ENCODE measurements at places on chromosomes 3 and 15.

GRCh38 chr3:129627350-129628168 is 21.1 kb upstream of the PLXND1 start:
- peak; percentile 77 for DNase-seq

DNA sequence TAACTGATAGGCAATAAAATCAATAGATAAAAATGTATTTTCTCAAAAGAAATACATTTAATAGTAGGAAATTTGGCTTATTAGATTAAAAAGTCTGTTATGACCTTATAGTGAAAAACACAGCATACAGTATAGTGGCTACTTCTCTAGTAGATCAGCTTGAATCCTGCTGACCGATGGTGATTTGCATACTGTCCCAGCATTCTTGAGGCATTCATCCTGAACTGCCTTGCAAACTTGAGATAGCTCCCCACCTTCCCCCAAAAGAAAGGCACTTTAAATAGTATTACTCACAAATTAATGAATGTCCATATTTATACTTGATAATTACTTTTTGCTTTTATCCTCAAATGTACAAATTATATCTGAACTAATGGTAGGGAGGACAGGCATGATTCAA is 6.7 kb downstream of the CHMP2B start:
- no peak for DNase-seq

DNA sequence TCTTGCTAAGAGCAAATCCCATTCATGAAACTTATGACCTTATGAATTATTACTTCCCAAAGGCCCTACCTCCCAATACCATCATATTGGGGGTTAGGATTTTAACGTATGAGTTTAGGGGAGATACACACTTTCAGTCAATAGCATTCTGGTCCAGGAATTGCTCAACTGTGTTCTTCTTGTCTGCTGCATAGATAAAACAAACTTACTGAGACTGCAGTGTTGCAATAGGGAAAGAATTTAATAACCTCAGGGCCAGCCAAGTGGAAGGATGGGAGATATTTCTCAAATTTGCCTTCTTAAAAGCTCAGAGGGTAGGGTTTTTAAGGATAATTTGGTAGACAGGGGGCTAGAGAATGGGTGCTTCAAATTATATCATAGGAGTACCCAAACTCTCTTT is 625.8 kb downstream of the OTOL1 start:
- no peak for DNase-seq

DNA sequence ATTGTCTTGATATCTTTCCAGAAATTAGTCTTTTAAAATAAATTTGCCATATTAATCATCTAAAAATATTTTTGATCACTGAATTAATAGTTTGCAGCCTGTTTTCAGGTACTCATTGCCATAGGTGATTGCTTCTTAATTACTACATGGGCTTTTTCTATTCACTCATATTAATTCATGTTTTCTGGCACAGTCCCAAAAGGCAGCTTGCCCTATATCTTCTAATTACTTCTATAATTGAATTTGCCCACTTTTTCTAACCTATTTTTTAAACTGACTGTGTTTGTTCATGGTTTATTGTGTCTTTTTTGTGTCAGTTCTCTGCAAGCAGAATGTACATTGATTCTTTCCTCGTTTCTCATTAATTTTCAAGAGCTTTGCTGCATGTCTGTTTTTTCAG is 85.7 kb upstream of the SOX2 start:
- no peak for DNase-seq

GRCh38 chr3:146650691-146651442 is 45.7 kb upstream of the PLSCR5 start:
- no peak for DNase-seq

- DNase-seq = no peak
These were observed 38.2 kb upstream of the MCF2L2 start for GRCh38 chr3:183466575-183466974.

GRCh38 chr3:124132813-124133212 is 140.9 kb upstream of the ROPN1 start:
- peak; percentile 34 for DNase-seq

GRCh38 chr3:50302095-50303012 is 1.0 kb downstream of the HYAL1 start:
- no peak for DNase-seq

DNA sequence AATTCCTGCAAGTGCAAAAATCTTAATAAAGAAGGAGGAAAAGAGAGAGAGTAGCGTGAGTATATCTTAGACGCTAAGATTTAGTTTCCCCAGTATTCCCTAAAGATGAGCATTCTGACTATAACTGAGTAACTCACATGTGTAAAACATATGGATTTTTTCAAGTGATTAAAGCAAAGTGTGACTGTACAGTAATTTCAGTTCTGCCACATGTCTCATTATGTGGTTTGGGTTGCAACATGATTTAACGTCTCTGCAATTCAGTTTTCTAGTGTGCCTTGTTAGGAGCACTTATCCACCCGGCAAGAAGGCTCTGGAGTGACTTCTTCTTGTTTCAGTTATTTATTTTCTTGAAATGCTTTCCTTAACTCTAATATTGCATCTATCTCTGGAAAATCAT is 514.1 kb downstream of the ROBO1 start:
- peak; percentile 75 for DNase-seq

GRCh38 chr3:57127891-57128518 is 37.1 kb downstream of the IL17RD start:
- DNase-seq = peak; percentile 88

DNA sequence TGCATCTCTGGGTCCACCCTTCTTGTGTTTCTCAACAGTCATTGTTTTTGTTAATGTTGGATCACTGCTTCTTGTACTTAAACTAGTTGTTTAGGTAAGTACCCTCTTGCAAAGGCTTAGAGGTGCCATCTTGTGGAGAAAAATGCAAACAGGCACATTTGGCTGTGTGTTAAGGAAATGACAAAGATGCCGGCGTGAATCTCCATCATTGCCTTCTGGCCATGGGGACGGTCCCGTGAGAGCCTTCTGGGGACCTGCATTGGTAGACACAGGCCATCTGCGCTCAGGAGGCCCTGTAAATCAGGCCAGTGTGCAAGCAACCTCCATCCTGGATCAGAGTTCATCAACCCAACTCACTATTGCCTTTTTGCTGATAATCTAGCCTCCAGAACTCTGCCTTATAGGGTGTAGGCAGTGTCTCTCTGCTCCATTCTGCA is 158.6 kb upstream of the NR2E3 start:
- DNase-seq = peak; percentile 73

GRCh38 chr3:133644768-133645167 is 17.0 kb downstream of the TOPBP1 start:
- peak; percentile 87 for DNase-seq

GRCh38 chr3:71305231-71306206 is 278.0 kb downstream of the FOXP1 start:
- peak; percentile 48 for DNase-seq

DNA sequence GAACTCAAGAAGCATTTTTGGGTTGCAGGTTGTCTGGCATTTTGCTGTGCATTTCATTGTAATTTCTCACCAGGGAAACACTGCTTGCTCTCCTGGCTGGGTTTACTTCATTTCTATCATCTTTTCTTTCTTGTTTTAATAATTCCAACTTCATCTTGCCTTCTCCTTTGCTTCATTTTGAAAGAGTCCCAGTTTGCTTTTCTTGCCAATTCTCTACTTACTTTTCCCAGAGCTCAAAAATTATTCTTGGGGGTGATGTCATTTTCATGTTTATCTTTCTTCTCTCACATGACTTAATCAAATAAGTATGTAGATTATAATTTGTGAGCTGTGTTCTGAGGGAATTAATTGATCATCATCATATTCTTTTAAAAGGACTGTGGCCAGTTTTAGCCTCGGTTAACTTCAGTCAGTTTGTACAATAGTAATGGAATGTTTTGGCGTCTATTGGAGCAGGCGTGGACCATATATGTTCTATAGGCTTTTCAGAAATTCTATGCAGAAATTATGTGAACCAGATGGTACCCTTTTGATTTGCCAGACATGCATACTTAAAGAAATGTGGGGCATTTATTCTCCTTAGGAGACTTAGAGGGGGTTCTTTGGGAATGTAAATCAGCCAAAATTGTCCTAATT is 30.1 kb downstream of the SH3GL3 start:
- peak; percentile 46 for DNase-seq

DNA sequence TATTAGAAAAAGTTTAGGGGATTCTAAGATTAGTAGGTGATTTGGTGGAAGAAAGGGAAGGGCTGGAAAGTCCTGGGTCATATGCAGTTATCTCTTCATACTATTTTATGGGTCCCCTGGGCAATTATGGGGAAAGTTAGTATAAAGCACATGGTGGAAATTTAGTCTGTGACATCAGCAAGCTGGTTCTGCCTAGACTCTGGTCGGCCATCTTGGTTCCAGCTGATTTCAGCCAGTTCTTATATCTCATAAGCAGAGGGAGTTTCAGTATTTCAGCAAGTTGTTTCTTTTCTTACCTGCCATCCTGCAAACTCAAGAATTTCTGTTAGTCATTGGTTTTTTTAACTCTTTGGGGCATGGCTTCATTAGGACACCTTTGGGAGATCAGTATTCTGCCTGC is 1.0 kb upstream of the LYZL4 start:
- DNase-seq = no peak

DNA sequence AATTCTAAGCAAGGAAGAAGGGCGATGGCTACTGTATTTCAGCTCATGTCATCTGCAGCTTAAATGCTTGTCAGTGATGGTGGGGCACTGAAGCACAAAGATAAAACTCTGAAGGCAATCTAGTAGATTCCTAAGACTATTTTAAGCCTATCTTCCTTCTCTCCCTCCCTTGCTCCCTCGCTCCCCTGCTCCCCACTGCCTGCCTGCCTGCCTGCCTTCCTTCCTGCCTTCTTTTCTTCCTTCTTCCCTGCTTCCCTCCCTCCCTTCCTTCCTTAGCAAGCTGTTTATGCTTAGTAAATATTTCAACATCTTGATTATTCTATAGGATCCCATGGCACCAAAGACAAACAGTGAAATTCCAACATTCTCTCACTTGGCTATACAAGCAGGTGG is 99.6 kb downstream of the OXSM start:
- DNase-seq = no peak

GRCh38 chr3:165846056-165846455 is 8.8 kb upstream of the BCHE start:
- no peak for DNase-seq

- peak; percentile 90 for DNase-seq
These were observed 4.0 kb downstream of the EPHB3 start for GRCh38 chr3:184565421-184566211.

- no peak for DNase-seq
These were observed 99.1 kb downstream of the SSR3 start for GRCh38 chr3:156455839-156456238.

DNA sequence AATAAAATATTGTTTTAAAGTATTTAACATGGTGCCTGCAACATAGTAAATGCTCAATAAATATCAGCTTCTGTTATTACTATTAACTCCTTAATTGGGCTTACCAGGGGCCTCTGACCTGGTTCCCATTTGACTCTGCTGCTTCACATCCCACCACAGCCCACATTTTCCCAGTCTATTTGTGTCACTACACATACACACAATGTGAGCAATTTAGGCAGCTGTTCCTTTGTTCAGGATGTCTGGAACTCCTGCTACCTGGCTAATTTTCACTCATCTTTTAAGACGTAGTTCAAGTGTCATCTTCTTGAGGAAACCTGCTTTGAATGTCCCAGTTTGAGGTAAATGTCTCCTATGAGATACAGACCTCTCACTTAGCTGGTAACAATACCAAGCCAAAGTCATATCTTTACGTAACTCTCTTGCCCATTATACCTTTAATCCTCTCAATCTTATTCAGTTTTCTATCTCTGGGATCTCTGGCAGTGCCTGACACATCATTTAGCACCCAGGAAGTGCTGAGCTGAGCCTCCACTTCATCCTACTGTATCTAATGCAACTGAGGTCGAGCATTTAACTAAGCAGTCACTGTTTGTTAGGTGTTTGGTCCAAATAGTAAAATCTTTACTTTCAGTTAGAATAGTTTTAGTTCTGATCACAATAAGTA is 4.4 kb downstream of the TGFBR2 start:
- DNase-seq = no peak

GRCh38 chr15:36914466-36914865 is 185.9 kb downstream of the MEIS2 start:
- DNase-seq = no peak

DNA sequence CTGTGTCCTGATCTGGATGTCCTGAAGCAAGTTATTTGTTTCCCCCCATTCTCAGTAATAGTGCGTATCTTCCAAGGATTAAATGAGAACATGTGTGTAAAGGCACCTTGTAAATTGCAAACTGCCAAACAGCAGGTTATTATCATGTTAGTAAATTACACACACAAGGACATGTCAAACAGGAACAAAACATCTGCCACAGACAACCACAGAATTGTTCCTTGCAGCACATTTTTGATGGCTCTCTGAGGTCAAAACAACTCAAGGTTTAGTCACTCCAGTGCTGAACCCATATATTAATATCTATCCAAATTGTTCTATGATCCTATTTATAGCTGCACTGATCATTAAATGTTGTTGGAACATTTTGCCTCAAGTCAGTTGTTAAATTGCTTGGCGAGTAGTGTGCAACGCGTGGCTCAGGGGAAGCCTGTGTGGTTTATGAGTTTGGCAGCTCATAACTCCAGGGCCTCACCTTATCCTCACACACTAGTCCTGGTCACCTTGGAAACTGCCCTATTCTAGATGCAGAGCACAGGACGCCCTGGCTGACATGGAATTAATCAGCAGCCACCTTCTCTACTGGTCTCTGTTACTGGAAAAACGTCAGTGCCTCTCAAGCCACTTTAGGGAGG is 46.3 kb upstream of the CDV3 start:
- DNase-seq = peak; percentile 36

GRCh38 chr3:65330072-65330471 is 642.3 kb upstream of the ADAMTS9 start:
- peak; percentile 42 for DNase-seq

DNA sequence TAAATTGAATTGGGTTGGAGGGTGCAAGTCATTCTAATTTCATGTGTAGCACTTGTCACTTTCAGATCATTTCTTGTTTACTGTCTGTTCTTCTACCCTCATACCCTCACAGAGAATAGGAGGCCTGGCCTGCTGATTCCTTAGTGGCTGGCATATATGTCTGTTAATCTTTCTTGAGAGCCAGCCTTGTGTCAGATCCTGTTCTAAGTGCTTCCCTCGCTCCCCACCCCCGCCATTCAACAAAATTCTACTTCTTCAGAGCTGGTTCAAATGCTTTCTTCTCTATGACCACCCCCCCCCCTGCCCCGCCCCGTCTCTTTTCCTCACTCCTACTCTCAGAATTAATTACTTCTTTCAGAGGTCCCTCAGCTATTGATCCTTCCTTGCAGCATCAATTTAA is 1.5 kb upstream of the U2SURP start:
- no peak for DNase-seq

GRCh38 chr3:21587894-21588293 is 163.1 kb downstream of the ZNF385D start:
- DNase-seq = peak; percentile 3
